ENCODE measurements at places on chromosomes 1 and 21.

DNA sequence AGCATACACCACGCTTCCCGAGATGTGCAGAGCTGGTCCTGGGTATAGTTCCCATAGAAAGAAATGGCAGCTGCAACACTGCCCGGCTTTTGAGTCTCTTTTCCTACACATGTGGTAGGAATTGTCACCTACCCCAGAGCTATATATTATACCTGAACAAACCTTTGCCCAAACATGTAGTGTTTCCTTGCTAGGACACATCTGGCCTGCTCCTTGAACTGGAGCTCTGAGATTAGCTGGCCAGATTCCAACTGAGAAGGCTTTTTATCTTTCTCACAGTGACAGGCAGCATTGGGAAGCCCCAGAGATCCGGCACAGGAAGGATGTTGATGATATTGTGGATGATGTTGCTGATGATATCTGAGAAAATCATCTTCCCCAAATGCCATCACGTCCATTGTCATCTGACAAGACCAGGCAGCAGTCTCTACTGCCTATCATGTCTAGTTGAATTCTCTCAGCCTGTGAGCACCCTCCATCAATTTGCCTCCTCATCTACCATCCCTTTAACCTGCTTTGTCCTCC is 115.0 kb upstream of the SMYD2 start:
- DNase-seq = no peak

DNA sequence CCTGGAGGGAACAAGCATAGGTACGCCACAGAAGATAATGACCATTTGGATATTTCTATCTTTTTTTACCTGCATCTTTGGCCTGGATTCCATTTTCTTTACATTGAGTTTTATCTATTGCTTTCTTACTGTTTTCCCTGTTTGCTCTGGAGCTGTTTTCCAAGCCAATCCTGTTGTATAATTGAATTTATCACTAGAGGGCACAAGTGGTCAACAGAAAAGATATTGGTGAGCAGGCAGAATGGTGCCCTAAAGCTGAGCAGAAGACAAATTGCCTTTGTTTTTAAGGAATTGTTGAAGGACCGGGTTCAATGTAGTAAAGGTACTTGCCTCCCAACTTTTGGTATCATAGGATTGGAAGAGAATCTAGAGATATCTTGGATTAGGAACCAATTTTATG is 152.8 kb downstream of the PPP1R12B start:
- no peak for DNase-seq

DNA sequence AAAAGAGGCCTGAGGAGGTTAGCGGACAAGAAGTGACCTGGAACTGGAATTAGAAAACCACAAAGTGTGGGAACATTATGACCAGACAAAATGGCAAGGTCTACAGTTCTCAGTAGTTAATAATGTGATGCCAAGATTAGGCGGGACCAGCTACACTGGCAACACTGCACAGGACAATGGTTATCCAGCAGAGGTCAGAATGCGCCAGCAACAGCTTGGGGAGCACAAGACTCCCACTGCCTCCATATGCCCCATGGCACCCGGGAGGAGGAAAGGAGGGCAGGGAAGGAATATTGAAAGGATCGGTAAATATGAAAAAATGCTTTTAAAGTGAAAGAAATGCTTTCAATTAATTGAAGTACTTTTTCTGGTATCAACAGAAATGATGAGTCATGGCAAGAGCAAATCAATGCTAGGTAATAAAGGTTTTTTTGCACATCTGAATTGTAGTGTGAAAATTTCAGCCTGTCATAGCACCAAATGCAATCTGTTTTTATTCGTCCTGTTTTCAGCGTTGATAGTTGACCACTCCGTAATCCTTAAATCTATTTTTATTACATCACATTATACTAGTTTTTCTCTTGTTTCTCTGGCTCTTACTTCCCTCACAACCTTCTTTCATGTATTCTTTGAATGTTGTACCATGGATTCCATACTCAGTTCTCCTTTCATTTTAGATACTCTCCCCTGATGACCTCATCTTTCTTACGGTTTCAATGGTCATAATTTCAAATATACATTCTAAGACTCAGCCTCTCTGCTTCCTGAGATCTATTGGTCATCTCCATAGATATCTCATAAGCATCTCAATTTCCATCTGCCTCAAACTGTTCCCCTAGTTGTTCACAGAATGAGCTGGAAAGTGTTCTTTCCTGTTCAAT is 30.7 kb downstream of the VCAM1 start:
- no peak for DNase-seq

DNA sequence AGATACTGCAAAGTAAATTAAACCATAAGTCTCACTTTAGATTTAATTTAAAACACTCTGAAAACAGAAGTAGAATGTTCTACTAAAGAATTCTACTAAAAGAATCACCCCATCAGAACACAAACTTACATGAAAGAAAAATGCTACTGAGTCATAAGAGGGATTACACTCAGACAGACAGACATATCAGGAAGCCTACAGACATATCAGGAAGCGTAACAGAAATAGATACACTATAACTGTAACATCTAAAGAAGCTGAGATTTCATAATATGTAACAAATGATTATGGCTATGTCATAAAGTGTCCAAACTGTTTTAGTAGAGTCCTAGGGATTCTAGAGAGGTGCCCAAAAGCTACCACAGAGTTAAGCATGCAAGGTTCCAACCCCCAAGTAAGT is 23.9 kb downstream of the FOXJ3 start:
- DNase-seq = no peak

DNA sequence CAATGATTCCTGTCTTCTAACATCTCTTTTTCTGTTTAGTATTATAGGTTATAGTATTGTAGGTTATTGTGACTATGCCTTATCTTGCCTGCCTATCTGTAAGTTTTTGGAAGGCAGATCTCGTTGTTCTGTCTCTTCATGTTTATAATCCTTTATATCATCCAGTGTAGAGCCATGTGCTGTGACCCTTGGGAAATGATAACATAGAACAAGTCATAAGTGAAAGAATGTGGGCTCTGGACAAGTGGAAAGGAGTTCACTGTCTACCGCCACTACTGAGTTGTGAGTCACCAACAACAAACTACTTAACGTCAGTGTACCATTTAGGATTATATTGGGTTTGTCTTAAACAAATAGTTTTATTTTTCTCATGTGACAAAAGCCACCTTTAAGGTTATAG is 139.3 kb downstream of the LYPLAL1 start:
- no peak for DNase-seq

DNA sequence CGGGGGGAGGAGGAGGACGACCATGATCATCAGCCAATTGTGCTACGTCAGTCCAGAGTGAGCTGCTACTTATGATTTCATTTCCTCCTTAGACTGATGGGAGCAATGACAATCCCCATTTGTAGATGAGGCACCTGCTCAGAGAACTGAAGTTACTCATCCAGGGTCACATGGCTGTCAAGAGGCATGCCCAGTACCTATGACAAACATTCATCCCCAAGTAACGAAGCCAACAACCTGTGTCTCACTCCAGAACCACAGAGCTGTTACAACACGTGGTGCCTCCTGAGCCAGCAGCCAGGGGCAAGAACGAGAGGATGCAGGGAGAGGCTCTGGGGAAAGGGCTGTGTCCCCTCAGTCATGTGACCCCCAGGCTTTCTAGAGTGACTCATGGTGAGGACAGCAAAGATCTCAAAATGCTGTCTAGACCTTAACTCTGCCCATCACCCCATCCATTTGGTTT is 93.6 kb downstream of the SIM2 start:
- no peak for DNase-seq

GRCh38 chr21:42151948-42152220 is 67.1 kb upstream of the ABCG1 start:
- no peak for DNase-seq

GRCh38 chr1:1793481-1794244 is 15.4 kb upstream of the NADK start:
- DNase-seq = no peak

DNA sequence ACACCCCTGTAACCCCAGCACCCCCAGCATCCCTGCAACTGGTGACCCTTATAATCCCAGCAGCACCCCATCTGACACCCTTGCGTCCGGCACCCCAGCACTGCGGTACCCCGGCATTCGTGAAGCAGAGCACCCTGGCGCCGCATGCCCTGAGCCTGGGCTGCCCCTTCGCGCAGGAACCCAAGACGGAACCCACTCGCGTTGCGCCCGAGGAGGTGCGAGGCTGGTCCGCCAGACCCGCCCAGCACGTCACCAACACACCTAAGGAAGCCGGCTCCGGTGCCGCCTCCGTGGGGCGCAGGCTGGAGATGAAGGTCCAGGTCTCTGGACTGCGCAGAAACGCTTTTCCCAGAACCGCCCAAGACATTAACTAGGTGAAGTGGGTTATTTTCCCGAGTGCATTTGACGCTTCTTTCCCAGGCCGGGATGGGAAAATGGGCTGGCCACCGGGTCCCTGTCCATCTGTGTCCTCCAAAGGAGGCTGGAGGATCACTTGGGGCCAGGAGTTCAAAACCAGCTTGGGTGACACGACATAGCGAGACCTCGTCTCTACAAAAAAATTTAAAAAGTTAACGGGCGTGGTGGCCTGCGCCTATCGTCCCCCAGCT is 15.9 kb upstream of the RNF187 start:
- DNase-seq = no peak

GRCh38 chr1:184186167-184186566 is 134.6 kb downstream of the TSEN15 start:
- DNase-seq = no peak

DNA sequence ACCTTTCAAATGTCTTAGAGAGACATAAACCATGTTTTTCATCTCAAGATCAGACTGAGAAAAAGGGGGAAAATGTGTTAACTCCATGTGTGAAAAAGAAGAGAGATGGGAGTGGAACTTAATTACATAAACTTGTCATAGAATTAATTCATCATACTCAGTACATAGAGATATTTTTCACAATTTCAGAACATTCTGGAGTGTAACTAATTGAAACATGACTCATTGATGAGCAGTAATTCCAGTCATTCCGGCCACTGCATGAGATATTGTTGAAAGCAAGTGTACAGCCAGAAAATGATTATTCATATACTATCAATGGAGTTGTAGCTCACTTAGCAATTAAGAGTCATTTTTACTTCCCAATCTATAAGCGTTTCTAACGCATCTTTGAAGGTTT is 739.3 kb downstream of the LTN1 start:
- no peak for DNase-seq

DNA sequence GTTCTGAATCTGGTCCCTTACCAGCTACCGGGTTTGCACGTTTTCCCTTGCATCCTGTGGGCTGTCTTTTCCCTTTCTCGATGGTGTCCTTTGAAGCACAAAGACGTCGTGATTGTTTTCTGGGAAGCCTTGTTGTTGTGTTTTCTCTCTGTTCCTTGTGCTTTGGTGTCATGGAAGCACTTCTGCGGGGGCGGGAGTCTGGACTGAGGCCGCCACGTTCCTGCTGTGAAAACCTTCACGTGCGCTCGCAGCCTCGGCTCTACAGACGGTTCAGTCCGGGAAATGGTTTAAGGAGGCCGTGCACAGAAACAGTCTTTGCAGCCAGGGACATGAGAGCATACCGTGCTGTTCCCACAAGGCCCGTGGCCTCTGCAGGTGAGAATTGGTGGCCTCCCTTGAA is 68.5 kb downstream of the SKI start:
- no peak for DNase-seq

DNA sequence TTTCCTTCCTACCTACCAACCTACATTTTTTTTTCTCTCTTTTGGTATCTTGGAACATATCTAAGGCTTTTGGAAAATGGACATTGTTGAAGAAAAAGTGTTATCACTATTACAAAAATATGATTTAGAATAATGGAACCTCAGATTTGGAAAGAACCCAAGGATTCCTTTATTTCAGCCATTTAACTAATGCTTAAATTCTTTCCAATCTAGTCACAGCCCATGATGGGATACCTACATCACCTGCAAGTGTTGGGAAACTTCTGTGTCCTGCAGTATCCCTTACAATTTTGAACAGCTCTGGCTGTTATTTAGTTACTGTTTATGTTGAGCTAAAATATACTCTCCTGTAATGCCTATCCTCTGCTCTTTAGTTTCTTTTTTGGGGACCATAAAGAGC is 22.3 kb upstream of the APOBEC4 start:
- DNase-seq = no peak

DNA sequence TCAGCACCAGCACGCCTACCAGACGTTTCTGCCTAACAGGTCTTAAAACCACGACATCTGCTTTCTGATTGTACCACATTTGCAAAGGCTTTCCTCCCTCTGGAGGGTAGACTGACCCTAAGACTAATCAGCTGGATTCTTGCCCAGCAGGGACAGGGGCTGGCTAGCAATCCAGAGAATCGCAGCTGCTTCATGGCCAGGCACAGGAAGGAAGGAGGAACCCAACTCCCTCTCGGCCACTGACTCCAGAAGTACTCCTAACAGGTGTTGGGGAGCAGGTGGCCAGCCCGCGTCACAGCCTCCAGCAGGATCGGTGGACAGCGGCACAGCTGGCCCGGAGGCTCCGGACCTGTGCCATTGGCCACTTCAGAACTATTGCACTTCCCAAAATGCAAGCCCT is 180.8 kb downstream of the NPHP4 start:
- no peak for DNase-seq

DNA sequence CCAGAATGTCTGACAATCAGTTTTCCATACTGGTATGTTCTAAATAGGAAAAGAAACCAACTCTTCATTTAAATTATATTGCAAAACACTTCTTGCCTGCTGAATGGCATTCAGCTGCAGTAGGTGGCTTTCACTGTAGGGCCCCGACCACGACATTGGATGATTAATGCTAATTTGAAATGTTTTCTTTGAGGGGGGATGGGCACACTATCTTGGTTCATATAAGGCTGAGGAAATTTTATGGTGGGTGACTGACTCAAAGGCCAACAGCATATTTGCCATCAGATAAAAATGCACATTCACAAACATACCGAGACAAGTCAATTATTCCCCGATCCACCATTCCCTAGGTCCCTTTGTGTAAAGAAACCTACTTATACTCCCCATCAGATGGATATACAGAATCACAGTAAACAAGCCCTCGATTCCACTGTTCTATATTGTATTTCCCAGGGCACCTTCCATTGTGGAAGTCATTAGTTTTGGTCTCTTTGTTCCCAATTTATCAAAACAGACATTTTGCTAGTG is 464.2 kb upstream of the DAB1 start:
- DNase-seq = no peak

- no peak for DNase-seq
Measured at GRCh38 chr1:43165162-43165561, 6.9 kb downstream of the EBNA1BP2 start.

- DNase-seq = no peak
Measured at GRCh38 chr1:10267921-10268320, 57.6 kb downstream of the KIF1B start.

DNA sequence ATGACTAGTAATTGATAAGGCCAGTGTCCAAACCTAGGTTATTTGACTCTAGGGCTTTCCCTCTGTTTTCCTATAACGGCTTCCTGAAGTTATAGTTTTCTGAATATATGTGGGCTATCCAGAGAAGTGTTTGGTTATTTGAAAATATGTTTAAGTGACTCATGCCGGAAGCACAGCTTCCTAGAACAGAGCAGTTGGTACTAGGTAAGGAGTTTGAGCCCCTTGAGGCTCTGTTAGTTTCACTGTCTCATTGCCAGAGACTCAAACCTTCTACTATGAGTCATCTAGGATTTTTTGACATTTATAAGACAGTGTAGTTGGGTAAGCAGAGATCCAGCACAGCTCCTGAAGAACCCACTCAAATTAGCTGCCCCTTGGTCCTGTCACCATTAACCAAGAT is 27.1 kb upstream of the LEPR start:
- DNase-seq = no peak

GRCh38 chr1:84166797-84167196 is 22.7 kb downstream of the PRKACB start:
- no peak for DNase-seq

Measured in hematopoietic multipotent progenitor cell treated with erythropoietin and hydrocortisone succinate and interleukin-3 and kit ligand, for 15 days (in vitro differentiated cells).